ENCODE measurements at places on chromosomes 7 and 10.
A peak's percentile ranks its signal among the peaks of the same experiment; 100 is the strongest.

DNA sequence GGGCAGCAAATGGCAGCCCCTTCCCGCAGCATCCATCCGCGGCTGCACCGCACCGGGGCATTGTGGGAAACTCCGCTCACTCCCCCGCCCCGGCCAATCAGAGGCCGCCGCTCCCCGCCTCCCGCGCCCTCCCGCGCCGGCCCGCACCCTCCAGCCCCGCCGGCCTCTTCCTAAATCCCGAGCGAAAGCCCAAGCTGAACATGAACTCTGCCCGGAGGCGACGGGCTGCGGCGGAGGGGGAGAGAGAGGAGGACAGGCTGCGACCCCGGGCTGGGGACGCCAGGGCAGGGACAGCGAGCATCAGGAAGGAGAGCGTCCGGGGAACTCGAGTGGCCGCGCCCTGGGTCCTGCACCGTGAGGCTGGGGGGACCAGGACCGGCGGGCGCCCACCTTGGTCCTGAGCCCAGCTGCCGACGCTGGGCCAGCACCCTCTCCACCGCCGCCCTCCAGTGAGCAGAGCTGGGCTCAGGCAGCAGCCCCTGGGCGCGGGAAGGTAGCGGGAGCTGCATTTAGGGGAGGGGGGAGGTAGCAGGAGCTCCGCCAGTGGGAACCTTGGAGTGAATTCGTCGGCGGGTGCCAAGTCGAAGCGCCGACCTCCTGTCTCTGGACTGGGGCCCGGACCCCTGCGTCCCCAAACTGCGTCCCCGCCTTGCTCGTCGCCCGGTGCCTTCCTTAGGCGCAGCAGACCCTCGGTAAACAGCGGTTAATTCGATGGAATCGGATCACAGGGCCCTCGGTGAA is at the start of gene DGKI:
Gene DGKI (minus strand): TSS at position 148 of the 741 bp plus-strand sequence.
- DNase-seq: peak; percentile 85

- DNase-seq: no peak
Measured at GRCh38 chr7:107122486-107122911, 46.3 kb upstream of the HBP1 start.

DNA sequence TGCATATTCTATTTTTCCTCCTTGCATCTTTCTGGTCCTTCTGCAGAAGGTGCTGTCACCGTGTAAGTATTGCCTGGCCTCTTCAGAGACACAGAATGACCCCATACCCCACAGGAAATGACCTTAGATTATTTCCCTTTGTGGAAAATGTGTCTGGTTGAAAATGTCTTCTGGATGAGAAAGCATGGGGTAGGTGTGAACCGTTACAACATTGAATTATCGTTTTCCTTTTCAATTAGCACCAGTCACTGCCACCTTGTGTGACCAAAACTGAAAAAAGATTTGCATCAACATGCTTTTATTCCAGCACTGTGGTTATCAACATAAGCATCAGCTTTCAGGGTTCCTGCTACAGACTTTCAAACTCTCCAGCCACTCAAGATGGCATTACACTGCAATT is 58.0 kb upstream of the CELF2 start:
- DNase-seq: no peak

- DNase-seq: no peak
Measured at GRCh38 chr10:31792745-31793144, 135.9 kb downstream of the ARHGAP12 start.

DNA sequence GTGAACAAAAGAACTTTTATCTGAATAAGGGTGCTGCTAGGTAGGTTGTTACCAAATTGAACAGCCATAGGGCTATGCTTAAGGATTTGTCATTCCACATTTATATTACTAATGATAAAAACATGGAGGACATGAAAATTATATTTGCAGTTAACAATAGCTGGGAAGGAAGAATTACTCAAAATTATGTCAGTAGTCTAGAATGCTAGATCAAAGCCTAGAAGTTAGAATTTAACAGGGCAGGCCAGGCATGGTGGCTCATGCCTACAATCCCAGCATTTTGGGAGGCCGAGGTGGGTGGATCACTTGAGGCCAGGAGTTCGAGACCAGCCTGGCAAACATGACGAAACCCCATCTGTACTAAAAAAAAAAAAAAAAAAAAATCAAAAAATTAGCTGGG is 9.4 kb downstream of the STK17A start:
- DNase-seq: no peak

DNA sequence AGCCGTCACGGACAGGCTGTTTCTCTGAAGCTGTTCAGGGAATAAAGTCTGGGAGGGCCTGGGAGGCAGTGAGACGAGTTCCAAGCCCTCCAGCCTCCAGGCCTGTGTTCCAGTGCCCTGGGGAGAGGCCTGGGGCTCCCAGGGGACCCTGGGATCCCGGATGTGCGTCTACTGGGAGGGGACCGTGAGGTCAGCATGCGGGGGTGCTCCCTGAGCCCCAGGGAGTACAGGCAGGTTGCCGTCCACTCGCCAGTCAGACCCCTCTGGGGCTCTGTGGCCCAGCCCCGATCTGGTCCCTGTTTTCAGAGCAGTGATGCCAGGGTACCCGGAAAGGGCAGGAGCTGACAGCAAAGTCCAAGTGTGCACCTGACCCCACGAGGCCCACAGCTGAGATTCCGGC is 80.9 kb upstream of the DNAAF5 start:
- DNase-seq: no peak

- no peak for DNase-seq
Measured at GRCh38 chr7:28192786-28193585, 12.4 kb upstream of the JAZF1 start.

GRCh38 chr10:128751284-128751683 is 625.1 kb upstream of the MKI67 start:
- DNase-seq: peak; percentile 33

GRCh38 chr7:133941496-133941895 is 185.6 kb upstream of the LRGUK start:
- DNase-seq: no peak

DNA sequence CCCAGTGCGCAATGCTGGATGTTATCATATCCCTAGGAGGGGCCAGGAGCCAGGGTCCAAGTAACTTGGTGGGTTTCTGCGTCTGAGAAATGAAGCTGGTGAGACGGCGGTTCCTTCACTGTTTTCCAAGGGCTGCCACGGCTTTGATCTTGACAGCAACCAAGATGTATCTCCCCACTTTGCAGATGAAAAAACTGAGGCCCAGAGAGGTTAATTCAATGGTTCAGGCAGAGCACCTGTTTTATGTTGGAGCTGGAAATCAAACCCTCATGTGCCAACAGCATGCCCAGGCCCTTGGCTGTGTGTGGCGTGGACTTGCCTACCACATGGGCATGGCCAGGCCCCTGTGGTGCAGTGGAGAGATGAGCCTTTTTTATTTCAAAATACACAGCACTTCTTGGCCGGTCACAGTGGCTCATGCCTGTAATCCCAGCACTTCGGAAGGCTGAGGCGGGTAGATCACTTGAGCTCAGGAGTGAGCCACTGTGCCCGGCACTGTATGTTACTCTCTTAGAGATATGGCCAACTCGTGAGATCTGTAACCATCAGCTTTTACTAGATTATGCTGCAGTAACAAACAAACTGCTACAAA is 225.2 kb upstream of the SH2B2 start:
- DNase-seq: peak; percentile 35

- no peak for DNase-seq
Measured at GRCh38 chr7:140509789-140510188, 30.5 kb upstream of the MKRN1 start.

GRCh38 chr7:155329225-155329624 is 31.5 kb downstream of the INSIG1 start:
- no peak for DNase-seq

DNA sequence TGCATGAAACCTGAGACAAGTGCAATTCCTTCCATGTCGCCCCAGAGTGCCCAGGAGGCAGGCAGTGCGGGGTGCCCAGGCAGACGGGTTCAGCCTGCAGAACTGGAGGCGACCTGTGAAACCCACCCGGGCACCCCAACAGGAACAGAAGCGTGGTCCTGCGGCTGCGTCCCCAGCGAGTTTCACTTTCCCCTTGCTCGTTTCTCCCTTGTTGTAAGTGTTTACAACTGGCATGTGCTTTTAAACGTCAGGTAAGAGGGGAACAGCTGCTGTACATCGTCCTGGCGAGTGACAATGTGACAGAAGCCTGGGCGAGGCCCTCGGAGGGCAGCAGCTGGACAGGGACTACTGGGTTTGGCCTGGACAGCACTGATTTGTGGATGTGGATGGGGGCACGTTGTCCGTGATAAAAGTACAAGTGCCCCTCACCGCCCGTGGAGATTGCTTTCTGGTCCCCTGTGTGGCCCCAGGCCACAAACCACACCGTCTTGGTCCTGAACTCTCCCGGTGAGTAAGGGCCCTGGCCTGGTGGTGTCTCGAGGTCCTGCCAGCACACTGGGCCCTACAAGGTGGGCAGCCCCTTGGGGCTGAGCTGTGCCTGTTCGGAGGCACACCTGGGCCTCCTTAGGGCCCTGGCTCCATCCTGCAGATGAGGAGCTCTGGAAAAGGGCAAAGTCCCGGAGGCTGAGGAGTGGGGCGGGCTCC is 4.0 kb downstream of the VENTX start:
- no peak for DNase-seq

DNA sequence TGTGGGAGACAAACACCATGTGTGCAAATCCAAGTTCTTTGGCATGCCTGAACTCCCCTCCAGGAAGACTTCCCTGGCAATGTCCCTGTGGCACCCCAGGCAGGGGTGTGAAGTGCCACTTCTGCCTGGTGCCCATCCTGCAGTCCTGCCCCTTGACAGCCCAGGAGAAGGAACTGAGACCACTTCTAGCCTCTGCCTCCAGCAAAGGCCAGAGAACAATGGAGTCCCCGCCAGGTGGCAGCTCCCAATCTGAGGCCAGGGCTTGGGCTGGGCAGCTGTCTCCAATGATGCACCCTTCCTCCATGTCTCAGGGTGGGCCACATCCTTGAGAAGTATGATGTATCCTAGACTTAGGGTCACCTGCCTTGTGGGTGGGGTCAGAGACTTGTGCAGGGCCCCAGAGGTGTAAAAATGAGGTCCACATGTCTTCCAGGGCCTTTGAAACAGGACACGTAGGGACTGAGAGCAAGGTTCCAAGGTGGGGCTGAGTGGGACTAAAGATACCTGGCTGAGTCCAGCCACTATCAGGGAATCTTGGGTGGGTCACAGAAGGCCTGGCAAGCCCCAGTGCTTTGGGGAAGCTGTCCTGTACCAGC is 5.5 kb downstream of the FXYD4 start:
- DNase-seq: no peak

- DNase-seq: peak; percentile 68
Measured at GRCh38 chr10:45091968-45092367, 91.2 kb downstream of the ZNF22 start.

DNA sequence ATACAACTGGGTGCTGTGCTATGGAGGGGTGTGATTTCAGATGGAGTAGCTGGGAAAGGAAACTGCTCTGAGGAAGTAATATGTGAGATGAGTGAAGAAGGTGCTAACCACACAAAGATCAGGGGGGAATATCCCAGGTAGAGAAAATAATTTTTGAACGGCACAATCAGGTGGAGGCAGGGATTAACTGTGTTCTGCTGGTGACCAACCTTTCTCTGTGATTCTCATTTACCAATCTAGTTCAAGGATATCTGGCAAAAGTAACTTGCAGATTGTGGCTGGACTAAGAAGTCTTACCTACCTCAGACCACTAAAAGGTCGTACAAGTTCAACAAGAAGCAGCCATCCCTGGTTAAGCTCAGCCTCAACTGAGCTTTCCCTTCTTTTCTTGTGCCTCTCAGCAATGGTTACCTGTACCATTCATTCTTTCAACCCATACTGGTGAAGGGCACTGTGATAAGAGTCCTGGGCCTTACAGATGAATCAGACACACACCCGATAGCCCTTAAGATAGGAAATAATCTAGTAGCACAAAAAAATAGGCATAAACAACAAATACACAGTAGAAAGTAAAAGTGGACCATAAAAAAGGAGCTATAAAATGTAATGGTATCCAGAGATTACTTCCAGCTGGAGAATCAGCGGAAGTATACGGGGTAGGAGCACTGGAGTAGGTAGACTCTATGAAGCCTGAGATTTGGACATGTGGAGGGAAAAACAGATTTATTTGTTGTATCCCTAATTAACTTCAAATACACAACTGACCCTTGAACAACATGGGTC is 96.6 kb downstream of the UBE2H start:
- DNase-seq: no peak

DNA sequence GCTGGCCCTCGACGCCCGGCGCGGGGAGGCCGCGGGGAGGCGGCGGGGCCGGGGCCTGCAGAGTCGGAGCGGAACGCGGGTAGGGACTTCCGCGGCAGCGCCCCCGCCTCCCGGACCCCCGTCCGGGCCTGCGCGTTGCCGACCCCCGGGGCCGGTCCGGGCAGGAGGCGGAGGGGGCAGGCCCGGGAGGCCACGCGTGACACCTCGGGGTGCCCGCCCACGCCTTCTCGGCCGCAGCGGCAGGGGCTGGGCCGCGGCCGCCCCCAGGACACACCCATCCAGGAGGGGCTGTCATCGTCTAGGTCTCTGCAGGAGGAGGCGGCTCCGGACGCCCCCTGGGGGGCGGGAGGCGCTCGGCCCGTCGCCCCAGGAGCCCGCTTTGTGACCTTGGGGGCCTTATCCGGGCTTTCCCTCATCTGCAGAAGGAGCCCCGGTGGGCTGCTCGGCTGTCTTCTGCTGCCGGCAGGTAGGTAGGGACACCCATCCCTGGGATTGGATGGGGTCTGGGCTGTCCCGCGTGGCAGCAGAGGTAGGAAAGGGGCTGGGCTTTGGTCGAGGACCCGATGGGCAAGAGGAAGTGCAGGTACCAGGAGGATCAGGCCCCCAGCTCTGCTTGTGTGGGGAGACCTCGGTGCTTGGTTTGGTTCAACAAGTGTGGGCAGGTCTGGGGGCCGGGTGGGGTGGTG is 569 bp downstream of the ZNF316 start:
- DNase-seq: no peak

GRCh38 chr10:48806342-48806741 is 121.7 kb downstream of the WDFY4 start:
- no peak for DNase-seq

Data from G401 (cell line).